ENCODE measurements at places on chromosomes 6 and 20.

GRCh38 chr20:764255-764654, 4.0 kb downstream of the SLC52A3 start:
- DNase-seq = no peak

DNA sequence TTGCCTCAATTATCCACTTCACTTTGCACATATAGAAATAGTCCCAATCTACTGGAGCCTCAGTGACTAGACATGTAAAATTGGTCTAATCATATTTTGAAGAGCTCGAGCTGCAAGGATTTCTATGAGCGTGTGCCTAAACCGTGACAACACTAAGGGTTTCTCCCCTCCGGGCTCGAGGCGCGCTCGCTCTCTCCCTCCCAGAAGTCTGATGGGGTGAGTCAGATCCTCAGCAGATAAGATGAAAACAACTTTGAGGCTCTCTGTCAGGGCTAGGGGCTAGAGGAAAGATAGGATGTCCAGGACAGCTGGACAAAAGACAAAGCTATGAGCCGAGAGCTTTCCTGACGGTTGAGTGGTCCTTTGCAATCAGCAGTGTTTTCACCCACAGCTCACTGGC, 16.8 kb downstream of the GNAS-AS1 start:
- no peak for DNase-seq

DNA sequence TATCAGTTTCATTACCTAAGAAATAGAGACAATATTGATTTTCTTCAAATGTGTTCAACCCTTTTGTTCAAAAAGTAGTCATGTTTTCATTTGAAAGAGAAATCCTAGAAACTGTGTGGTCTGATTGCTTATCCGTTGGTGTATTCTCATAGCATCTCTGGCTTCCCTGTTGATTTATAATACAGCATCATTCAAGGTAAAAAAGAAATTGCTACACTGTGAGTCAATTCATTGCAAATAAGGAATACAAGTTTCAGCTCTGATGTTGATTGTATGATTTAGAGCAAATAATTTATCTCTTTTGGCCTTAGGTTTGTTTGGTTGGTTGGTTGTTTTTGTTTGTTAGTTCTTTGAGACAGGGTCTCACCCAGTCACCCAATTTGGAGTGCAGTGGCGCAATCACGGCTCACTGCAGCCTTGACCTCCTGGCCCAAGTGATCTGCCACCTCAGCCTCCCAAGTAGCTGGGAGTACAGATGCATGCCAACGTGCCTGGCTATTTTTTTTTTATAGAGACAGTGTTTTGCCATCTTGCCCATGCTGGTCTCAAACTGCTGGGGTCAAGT, 185.5 kb upstream of the TNFAIP3 start:
- DNase-seq = no peak

- no peak for DNase-seq
Observed at GRCh38 chr6:160188773-160189172, 67.2 kb downstream of the SLC22A1 start.

GRCh38 chr6:49949062-49949461, 14.9 kb downstream of the DEFB114 start:
- DNase-seq = no peak

Measured in NCI-H1694 treated with DMSO at 0.1 percent for 48 hours (cell line).